ENCODE measurements at places on chromosomes 7 and 10.

DNA sequence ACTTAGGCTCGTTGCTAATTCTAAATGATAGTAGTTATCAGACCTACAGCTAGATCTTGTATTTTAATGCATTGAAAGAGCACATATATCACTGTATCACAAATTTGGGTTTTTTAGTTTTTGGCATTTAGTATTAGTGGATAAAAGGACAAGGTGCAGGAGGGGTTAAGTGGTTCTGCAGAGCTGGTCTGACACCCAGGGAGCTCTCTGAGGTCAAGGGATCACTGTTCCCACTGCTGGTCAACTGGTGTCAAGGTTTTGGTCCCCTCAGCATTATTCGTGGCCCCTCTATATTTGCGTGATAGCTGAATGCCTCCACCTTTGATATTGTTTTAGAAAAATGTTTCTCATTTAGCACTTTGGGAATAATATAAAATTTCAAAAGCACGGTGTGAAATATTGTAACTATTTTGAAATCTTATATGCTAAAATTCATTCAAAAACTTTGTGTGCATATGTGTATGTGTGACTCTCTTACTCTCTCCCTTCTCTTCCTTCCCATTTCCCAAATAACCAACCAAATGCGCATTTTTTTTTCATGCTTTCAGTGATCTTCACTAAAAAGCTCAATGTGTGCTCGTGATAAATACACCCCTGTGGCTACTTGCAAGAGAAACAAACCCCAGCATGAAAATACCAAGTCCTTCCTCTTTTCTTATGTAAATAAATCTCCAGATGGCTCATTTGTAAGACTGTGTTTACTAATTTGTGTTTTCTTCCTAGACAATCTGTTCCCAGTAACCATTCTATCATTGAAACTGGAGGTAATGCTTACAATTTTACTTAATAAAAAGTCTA, 309.2 kb downstream of the FGFR2 start:
- no peak for DNase-seq

GRCh38 chr10:124323806-124324205, 94.9 kb downstream of the OAT start:
- DNase-seq, result no peak

GRCh38 chr10:129755158-129755591, 208.9 kb downstream of the EBF3 start:
- DNase-seq, result no peak

GRCh38 chr7:92799446-92800211, 36.7 kb downstream of the CDK6 start:
- DNase-seq, result no peak

- DNase-seq, result no peak
Measured at GRCh38 chr7:39357648-39358047, 208.6 kb upstream of the YAE1 start.

Data from uterus (tissue), 4 donors.